ENCODE measurements at places on chromosomes 11 and 22.

- DNase-seq: no peak
These were observed 404.0 kb downstream of the GUCY1A2 start for GRCh38 chr11:106614262-106614661.

GRCh38 chr11:128956401-128957201 lies 13.9 kb upstream of the TP53AIP1 start:
- peak; percentile 80 for DNase-seq

- DNase-seq: no peak
These were observed 68.6 kb downstream of the PKNOX2 start for GRCh38 chr11:125233116-125233515.

DNA sequence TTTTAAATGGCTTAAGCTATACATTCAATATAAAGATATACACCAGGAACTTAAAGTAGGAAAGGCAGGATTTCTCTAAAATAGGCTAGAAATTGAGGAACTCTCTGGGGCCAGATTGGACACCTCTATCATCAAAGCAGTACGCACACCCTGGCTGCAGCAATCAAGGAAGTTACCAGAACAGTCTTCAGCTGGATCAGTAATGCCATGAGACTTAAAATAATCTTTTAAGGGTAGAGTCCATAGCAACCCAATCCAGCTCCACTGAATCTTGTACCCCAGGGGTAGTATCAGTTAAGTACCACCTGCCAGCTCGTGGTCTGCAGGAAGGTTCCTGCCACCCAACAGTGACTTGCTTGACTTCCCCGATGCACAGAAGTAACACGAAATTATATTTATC lies 3.0 kb downstream of the RDX start:
- no peak for DNase-seq

- DNase-seq: peak; percentile 42
These were observed 41.2 kb downstream of the IGLL5 start for GRCh38 chr22:22928666-22929380.

DNA sequence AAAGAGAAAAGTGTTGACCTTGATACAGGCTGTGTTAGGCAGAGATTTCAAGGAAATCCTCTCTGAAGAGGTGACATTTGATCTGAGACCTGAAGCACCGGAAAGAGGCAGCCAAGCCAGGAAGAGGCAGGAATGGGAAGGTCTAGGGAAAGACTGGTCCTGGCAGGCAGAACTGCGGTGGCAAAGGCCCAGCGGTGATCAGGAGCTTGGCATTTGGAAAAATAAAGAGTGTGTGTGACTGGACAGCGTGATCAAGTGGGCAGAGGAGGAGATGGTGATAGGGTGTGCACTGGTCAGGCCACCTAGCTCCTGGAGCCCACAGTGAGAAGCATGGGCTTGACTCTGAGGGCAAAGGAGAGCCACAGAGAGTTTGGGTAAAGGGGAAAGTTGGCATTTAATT lies 27.2 kb upstream of the GAB4 start:
- DNase-seq: no peak

Measured in fibroblast of skin of scalp (primary cell).